ENCODE measurements at places on chromosomes 6 and 20. TPM values are rescaled to one million over a fixed set of nuclear protein-coding genes. Genes with fewer than 3 reads are reported as not detected.

TMC2 gene
- total RNA-seq = not detected

- no peak overlapping the region for H3K4me3 ChIP-seq
- DNase-seq = no peak
Measured at GRCh38 chr20:55935448-55936208, 69.7 kb downstream of the CBLN4 start.

SLC26A8 gene
- total RNA-seq = under 0.01 TPM

- no peak overlapping the region for H3K4me3 ChIP-seq
- H3K27me3 ChIP-seq = no peaks in the 10 kb centered on the region
- no peaks in the 10 kb centered on the region for H3K36me3 ChIP-seq
- DNase-seq = no peak
Measured at GRCh38 chr6:83976871-83977270, 56.7 kb upstream of the MRAP2 start.

DNA sequence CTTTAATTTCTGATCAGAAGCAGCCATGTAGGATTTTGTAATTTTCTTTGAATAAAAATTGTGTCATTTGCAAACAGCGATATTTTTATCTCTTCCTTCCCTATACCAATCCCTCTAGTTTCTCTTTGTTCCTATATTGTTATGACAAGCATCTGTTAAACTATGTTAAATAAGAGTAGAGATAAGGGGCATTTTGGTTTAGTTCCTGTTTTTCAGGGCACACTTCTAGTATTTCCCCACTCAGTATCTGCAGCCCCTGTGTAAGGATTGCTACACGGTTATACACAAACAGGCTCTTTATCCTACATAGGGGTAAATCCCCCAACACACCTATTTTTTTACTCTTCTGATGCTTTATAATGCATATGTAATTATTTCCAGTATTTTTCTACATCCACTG lies 42.1 kb downstream of the TRERF1 start:
- peaks cover 14% of the 10 kb centered on the region for H3K4me1 ChIP-seq
- no peaks in the 10 kb centered on the region for H3K27me3 ChIP-seq
- H3K4me3 ChIP-seq = no peak overlapping the region
- H3K27ac ChIP-seq = no peak overlapping the region

GRCh38 chr6:148557796-148558321 lies 189.0 kb upstream of the UST start:
- H3K36me3 ChIP-seq = no peaks in the 10 kb centered on the region
- no peaks in the 10 kb centered on the region for H3K27me3 ChIP-seq
- H3K4me3 ChIP-seq = no peak overlapping the region
- DNase-seq = no peak
- no peak overlapping the region for H3K27ac ChIP-seq

DNA sequence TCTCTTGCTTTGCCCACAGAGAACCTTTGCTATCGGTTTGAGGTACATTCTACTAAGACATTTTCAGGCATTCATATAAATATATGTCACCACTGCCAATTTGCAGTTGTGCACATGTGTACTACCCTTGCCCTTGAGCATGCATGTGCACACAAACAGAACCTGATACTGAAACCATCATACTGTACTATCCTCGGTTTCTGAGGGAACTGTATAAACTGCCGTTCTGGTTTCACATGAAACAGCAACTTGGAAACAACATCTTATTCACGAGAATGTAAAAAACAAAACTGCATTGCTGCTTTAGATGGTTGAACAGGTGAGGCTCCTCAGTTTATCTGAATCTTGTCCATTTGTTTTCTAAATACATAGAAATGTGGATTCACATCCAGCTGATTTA lies 151.2 kb upstream of the TMEM170B start:
- H3K27me3 ChIP-seq = no peaks in the 10 kb centered on the region
- no peaks in the 10 kb centered on the region for H3K4me1 ChIP-seq
- H3K27ac ChIP-seq = no peak overlapping the region
- no peak for DNase-seq
- H3K4me3 ChIP-seq = no peak overlapping the region

DNA sequence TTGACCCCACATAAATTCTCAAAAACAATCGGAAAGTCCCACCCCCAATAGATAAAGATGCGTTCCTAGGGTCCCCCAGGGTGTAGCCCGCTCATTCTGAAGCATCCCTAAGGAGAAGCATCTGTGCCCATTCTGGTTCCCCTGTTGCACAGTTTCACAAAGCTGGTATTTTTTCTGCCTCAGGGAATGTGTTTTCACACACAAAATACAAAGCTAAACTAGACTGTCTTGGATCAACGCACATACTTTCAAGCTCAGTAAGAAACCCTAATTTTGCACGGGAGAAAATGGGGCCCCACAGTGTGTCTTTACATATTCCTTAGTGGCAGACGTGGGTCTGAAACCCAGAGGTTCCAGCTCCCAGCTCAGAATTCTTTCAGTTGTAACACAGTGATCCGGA lies 6.1 kb downstream of the FOXQ1 start:
- H3K4me1 ChIP-seq = peaks cover 8% of the 10 kb centered on the region
- DNase-seq = no peak
- H3K27ac ChIP-seq = peak overlapping the region; percentile 38
- no peaks in the 10 kb centered on the region for H3K27me3 ChIP-seq
- H3K4me3 ChIP-seq = no peak overlapping the region

- no peak overlapping the region for H3K27ac ChIP-seq
- no peaks in the 10 kb centered on the region for H3K36me3 ChIP-seq
- no peaks in the 10 kb centered on the region for H3K27me3 ChIP-seq
- DNase-seq = no peak
- H3K4me1 ChIP-seq = peaks cover 16% of the 10 kb centered on the region
- H3K4me3 ChIP-seq = no peak overlapping the region
Measured at GRCh38 chr6:110816677-110817076, 1.4 kb upstream of the CDK19 start.

- H3K27ac ChIP-seq = peak overlapping the region; percentile 92
- no peaks in the 10 kb centered on the region for H3K27me3 ChIP-seq
- DNase-seq = no peak
- no peaks in the 10 kb centered on the region for H3K36me3 ChIP-seq
Measured at GRCh38 chr6:98946879-98947410, 801 bp downstream of the FBXL4 start.
